ENCODE measurements at places on chromosomes 11 and 22.

DNA sequence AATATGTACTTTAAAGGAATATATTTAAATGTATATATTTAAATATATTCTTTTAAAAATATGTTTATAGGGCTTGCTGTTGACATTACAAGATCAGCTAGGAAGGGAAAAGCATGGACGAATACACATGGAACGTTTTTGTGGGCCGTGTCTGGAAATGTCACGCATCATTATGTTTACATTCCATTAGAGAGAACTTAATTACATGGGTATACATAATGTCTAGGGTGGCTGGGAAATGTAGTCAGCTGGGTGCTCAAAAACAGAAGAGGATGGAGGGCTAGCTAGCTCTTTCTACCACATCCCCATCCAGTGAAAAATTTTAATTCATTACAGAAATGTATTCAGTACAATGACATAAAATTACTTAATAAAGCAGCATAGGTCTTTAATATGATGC, 371.2 kb downstream of the DYNC2H1 start:
- no peak for DNase-seq

DNA sequence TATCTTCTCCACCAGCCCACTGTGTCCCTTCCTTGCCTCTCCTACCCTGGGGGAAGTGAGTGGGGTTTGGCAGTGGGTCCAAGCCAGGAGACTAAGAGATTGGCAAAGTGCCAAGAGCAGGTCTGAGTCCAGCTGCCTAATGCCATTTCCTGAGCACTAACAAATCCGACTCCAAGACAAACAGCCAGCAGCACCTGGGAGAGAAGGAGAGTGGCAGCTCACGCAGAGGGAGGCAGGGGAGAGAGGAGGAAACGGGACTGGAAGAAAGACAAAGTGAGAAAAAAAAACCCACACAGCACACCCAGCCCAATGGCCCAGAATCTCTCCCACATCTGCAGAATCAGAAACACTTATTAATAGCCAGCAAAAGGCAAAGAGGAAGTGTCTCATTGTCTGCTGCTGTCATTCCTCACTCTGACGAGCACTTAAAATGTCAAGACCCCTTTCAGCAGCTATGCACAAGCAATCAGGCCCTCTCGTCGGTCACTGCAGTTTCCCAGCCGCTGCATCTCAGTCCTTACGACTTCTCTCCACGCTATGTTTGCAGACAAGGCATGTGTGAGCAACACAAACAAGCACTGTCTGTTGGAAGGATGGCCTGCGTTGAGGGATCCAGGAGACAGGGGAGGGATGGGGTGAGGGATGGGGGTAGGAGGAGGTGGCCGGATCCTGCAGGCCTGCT, 558.4 kb upstream of the CADM1 start:
- no peak for DNase-seq

- no peak for DNase-seq
These were observed 157.0 kb downstream of the BRD1 start for GRCh38 chr22:49670456-49671330.

GRCh38 chr22:46511151-46512038, 26.0 kb downstream of the CELSR1 start:
- DNase-seq: no peak

GRCh38 chr22:45318558-45319323, 9.0 kb downstream of the FAM118A start:
- DNase-seq: peak; percentile 91

DNA sequence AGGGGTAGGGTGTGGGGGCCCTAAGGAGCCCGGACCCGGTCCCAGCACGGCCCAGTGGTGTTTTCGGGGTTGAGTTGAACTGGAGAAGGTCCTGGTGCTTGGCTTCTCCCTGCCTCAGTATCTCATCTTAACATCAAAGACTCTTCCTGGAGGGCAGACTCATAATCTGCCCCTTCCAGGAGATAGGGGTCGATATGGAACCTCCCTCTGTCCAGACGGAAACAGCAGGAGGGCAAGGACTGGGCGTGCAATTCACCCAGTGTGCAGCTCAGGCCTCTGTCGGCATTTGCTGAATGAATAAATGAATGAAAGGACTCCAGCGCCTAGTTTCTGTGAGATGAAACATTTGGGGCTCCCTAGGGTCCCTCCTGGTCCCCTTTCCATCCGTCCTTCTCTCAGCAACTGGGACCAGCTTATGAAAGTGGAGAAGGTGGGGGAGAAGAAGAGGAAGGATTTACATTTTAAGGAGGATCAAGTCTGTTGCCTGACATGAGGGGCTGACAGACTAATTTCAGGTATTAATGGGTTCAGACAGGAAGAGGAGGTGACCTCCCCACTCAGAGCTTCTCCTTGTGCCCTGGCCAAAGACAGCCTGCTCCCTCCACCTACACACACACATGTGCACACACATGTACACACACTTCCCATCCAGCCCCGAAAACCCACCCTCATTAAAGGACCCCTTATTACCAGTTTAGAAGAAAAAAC, 1.1 kb upstream of the SHISA8 start:
- no peak for DNase-seq

DNA sequence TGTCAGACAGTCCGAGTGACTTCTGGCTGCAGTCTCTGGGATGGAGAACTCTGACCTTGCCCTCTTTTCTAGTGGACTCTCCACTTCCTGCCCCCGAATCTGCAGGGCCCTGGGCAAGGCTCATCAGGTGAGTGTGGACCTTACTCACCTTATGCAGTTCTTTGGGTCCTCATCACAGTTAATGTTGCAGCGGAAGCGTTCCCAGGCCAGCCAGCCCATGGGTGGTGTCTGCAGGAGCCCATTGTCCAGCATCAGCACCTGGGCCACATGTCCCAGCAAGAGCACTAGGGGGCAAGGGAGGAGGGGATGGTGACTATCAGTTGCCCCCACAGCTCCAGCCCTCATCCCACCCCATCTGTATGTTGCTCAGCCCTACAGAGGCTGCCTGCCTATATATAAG, 2.3 kb downstream of the NAGA start:
- no peak for DNase-seq

DNA sequence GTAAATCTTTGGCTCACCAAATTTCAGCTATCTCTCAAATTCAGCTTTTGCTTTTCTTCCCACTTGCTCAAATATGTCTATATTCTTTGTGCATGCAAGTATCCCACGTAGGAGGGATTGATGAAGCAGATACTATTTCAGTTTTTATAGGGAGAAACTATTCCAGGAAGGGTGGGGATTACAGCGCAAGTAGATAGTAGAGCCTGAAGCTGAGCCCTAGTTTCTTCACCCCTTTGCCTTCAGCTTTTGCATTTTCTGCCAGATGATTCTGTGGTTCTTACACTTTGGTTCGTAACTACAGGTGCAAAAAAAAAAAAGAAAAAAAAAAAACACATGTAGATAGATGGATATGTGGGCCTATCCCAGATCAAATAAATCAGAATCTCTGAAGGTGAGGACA, 3.1 kb upstream of the ACP2 start:
- DNase-seq: no peak

DNA sequence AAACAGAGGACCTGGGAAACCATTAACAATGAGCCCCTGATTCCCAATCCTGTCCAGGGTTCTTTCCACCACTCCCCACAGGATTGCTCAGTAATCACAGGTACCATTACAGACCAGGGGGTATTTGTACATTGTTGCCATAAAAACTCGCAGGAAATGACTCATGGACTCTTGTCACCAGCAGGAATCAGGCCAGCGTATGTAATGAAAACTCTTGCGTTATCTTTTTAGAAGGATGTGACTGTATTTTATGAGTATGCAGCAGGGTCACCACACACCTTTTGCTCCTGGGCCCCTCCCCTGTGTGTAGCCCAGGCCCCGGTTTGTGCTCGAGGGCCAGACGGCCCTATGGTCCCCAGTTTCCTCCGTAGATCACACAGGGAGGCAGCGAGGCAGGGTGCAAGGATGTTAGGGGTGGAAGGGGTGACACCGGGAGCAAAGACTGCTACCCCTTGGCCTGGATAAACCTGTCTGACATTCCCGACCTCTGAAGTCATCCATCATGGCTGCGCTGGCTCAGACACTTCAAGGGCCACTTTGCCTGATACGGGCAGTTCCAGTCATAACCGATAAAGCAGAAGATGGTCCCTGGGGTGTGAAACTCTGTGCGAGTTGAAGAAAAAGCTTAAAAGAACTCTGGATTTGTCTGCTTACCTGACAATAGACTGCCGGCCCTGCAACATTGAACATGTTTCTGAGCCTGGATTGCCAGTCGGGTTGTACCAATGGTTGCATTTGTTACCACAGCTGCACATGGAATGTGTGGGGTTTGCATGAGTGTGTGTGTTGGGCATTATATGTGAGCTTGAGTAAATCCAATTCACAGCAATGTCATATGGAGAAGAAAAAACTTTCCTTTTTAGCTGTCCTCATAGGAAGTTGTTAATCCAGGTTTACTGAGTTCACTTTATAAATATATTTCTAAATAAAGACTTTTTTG, 56.9 kb downstream of the MICAL2 start:
- DNase-seq: peak; percentile 23

GRCh38 chr11:12377824-12378593, 638 bp downstream of the PARVA start:
- no peak for DNase-seq

- no peak for DNase-seq
These were observed 15.8 kb downstream of the ZBTB16 start for GRCh38 chr11:114075344-114075610.

DNA sequence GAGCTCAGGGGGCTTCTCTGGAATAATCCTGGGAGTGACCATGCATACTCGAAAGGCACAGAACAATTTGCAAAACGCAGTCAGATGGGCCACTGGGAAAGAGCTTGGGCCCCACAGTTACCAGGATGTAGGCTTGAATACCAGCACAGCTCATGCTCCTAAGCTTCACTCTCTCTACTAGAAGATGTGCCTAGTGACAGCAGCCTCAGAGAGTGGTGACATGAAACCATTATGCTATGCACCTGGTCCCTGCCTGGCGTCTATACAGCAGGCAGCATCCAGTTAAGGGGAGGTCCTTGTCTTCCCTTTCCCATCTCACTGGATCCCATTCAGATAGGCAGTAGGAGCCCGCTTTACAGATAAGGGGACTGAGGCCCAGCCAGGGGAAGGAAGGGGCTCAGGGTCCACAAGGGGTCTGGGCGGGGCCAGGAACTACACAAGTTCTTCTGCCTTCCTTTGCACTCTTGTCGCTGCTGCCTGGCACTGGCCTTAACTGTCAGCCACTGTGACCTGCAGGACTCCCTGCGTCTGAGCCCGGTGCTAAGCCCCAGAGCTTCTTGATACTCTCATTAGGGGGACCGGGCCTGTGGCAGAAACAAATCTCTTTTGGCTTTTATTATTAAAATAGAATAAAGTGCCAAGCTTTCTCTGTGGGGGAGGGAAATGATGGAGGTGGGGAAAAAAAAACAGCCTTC, 21.2 kb upstream of the RASD2 start:
- DNase-seq: no peak

DNA sequence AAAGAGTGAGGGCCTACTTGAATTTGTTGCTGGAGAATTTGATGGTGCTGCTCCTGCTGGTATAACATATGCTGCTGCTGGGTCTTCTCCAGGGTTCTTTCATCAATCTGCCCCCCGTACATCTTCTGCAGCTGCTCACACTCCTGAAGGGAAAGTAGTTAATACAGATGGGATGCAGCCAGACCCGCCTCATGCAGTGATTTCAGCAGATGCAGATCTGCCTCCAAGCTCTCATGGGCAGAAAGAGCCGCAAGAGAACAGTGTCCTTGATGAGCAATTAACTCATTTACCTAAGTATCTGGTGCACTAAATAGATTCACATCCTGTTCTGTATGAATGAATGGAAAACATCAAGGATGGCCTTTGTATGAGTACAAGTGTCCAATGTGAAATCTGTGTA, 24.8 kb upstream of the APOA1 start:
- DNase-seq: no peak

DNA sequence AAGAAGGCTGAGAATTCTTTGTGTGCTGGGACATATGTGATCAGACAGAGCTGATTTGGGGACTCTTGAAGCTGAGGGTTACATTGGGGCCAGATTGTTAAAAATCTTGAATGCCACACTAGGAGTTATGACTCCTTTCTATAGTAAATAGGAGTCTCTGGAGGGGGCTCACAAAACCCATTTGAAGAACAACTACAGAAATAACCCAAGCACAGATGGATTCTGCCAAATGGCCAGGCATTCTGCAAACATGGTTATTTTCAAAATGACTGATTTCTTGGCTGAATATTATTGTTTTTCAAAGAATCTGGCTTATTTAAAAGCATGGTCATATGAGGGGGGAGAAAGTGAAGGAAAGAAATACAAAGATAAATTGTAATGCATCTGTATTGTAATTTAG, 625.5 kb upstream of the TENM4 start:
- DNase-seq: no peak

- DNase-seq: no peak
These were observed 126.4 kb upstream of the SYT13 start for GRCh38 chr11:45412521-45412920.

- no peak for DNase-seq
These were observed 30.4 kb downstream of the SEZ6L start for GRCh38 chr22:26199665-26200064.

DNA sequence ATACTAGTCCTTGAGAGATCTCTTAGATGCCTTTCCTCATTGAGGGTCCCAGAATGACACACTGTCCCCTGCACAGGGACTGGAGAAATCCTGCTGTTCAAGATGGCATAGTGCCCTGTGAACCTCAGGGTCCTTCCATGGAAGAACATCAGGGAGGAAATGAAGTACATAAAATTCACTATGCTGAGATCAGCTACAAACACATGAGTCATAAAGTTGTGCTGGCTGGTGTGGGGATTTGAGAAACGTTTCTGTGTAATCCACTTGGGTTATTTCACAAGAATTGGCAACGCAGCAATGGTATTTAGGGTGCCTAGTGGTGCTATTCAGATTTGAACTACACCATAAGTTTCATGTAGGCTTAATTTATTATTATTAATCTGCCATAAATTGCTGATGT, 174.4 kb downstream of the MAML2 start:
- DNase-seq: peak; percentile 55

- no peak for DNase-seq
These were observed 59.2 kb downstream of the NFAM1 start for GRCh38 chr22:42372976-42373375.

DNA sequence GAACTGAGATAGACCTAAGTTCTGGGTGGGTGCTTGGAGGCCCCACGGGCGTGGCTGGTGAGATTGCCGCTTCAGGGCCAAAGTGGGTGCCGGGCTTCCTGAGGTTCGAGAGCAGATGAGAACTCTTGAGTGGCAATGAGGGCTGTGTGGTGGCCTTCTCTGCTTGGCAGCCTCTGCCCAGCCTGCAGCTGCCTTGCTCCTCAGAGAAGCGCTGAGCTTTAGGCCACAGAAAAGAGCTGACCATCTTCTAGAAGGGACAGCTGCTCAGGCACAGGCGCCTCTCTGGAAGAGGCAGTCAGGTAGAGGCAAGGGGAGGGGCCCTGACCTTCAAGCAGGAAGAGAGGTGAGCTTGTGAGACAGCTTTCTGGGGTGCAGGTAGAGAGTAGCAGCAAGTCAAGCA, 72.8 kb downstream of the MED15 start:
- no peak for DNase-seq

- DNase-seq: no peak
These were observed 17.4 kb downstream of the TP53AIP1 start for GRCh38 chr11:128925250-128925600.

GRCh38 chr11:56841210-56841810, 92.8 kb upstream of the OR9G4 start:
- DNase-seq: peak; percentile 9

DNA sequence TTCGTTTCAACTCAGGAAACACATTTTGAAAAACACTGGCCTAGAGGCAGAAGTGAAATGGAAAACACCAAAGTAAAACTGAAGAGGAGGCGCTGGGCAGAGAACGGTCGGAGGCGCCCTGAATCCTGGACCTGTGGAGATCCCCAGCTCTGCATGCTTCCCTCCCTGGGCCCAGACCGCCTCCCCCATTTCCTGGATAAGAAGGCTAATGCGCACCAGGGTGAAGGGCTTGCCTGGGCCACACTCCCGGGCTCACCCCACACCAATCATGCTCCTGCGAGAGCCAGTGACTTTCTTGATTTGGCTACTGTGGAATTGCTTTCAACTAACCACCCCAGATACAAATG, 167.1 kb downstream of the CRYBB2 start:
- DNase-seq: no peak

Data from CD4-positive, alpha-beta T cell treated with Interleukin-4 for 4 hours (primary cell).